NCI-H1092 (cell line): ENCODE measurements at places on chromosomes 6 and 20.
A peak's percentile ranks its signal among the peaks of the same experiment; 100 is the strongest.

- no peak for DNase-seq
Measured at GRCh38 chr6:23016696-23017095, 447.3 kb downstream of the HDGFL1 start.

GRCh38 chr20:36744764-36745191 lies 1.1 kb downstream of the NDRG3 start:
- DNase-seq = no peak

GRCh38 chr20:61850926-61851900 lies 214.5 kb downstream of the TAF4 start:
- no peak for DNase-seq

DNA sequence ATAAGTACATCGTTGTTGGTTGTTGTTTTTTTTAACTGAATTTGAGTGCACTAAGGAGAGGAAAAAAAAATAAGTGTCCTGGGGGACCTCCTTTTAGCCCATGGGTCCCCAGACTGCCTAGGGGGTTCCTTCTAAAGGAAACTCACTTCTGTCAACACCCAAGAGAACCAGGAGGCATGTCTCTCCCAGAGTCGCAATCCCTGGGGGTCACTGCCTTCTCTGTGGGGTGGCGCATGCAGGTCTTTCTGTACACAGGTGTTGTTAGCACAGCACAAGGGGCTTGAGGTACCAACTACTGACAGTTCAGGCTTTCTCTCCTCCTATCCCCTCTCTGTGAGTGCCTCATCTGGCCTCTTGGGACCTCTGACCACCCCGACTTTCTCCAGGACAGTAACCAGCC lies 7.3 kb upstream of the ARMC2 start:
- no peak for DNase-seq

DNA sequence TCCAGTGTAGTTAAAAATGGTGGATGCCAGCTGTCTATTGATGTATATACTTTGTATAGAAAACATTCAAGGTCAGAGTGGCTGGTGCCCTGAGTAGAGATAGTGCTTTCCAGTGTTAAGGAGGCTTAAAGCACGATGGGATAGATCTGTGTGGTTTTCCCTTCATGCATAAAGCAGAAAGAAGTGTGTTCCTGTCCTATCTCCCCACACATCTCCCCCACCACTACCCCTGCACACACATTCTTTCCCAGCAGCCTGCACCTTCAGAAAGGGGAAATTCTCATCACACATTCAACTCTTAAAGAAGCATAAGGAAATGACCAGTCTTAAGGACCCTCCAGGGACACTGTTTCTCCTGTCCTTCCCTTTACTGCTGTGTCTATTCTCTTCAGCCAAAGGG lies 221.7 kb upstream of the TAB2 start:
- no peak for DNase-seq

GRCh38 chr20:62083312-62083711 lies 17.6 kb upstream of the TAF4 start:
- DNase-seq = no peak

- no peak for DNase-seq
Measured at GRCh38 chr20:38477747-38478146, 5.1 kb downstream of the RALGAPB start.

GRCh38 chr6:138349891-138350290 lies 27.8 kb upstream of the SMIM28 start:
- DNase-seq = no peak

- DNase-seq = no peak
Measured at GRCh38 chr6:145600299-145600698, 135.0 kb downstream of the EPM2A start.

GRCh38 chr6:69624944-69625343 lies 171.9 kb downstream of the LMBRD1 start:
- no peak for DNase-seq

DNA sequence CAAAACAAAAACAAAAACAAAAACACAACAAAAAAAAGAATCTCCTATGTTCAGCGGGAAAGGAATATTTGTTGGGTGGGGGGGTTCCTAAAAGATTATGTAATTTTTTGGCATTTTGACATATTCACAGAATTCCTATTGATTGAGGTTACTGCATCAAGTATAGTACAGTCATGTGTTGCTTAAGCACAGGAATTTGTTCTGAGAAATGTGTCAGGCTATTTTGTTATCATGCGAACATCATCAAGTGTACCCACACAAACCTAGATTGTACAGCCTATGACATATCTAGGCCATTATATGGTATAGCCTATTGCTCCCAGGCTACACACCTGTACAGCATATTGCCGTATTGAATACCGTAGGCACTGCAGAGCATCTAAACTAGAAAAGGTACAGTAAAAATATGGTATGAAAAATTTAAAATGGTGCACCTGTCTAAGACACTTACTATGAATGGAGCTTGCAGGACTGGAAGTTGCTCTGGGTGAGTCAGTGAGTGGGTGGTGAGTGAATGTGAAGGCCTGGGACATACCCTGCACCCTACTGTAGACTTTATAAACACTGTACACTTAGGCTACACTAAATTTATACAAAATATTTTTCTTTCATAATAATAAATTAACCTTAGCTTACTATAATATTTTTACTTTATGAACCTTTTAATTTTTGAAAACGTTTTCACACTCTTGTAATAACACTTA lies 110.6 kb downstream of the CDKAL1 start:
- no peak for DNase-seq

- DNase-seq = peak; percentile 13
Measured at GRCh38 chr20:1185790-1186334, 1.1 kb upstream of the TMEM74B start.

GRCh38 chr20:17909869-17910321 lies 58.7 kb downstream of the SNX5 start:
- DNase-seq = no peak

GRCh38 chr6:45454008-45454911 lies 76.5 kb upstream of the SUPT3H start:
- DNase-seq = no peak

GRCh38 chr6:45681860-45682511 lies 304.3 kb upstream of the SUPT3H start:
- no peak for DNase-seq

GRCh38 chr6:105920071-105920470 lies 166.1 kb upstream of the PRDM1 start:
- no peak for DNase-seq

- no peak for DNase-seq
Measured at GRCh38 chr6:17525637-17526036, 74.5 kb upstream of the FAM8A1 start.

DNA sequence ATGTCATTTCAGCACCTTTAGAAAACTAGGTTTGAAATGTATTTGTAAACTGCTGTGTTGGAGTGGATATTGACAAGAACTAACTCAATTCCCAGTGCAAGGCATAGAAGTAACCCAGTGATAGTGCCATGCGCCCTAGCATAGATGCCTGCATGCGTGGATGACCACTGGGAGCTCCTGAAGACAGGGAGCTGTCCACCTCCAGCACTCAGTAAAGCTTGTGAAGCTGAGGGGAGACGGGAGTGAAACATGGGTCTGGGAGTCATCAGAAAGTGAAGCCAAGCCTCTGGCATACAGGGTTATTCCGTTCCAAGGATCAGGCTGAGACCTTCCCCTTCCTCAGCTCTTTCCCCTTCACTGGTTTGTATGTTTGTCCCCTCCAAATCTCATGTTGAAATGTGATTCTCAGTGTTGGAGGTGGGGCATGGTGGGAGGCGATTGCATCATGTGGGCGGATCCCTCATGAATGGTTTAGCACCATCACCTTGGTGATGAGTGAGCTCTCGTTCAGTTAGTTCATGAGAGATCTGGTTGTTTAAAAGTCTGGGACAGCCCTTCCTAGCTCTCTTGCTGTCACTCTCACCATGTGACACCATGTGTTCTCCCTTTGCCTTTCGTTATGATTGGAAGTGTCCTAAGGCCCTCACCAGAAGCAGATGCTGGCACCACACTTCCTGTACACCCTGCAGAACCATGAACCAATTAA lies 146.5 kb upstream of the FERMT1 start:
- DNase-seq = no peak

- no peak for DNase-seq
Measured at GRCh38 chr20:11193241-11193640, 519.4 kb upstream of the JAG1 start.

DNA sequence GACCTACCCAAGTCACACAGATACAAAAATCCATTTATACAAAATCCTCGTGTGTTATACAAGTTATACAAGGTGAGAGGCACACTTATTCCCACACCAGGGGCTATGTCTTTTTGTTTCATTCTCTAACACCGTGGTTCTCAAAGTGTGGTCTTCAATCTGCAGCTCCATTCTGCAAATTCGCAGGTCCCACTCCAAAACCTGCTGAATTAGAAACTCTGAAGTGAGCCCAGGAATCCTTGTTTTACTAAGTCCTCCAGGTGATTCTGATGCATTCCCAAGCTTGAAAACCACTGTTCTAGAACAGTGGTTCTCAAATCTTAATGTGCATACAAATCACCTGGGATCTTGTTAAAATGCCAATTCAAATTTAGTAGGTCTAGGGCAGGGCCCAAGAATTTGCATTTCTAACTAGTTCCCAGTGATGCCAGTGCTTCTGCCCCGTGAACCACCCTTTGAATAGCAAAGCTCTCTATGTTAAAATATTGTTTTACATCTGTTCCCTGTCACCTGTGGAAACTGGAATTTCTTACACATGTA lies 35.1 kb downstream of the LRFN2 start:
- DNase-seq = no peak

DNA sequence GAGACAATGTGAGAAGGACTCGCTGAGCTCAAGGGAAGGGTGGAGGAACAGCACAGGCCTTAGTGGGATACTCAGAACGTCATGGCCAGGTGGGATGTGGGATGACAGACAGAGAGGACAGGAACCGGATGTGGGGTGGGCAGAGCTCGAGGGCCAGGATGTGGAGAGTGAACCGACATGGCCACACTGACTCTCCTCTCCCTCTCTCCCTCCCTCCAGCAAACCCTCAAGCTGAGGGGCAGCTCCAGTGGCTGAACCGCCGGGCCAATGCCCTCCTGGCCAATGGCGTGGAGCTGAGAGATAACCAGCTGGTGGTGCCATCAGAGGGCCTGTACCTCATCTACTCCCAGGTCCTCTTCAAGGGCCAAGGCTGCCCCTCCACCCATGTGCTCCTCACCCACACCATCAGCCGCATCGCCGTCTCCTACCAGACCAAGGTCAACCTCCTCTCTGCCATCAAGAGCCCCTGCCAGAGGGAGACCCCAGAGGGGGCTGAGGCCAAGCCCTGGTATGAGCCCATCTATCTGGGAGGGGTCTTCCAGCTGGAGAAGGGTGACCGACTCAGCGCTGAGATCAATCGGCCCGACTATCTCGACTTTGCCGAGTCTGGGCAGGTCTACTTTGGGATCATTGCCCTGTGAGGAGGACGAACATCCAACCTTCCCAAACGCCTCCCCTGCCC lies 1.7 kb downstream of the TNF start:
- no peak for DNase-seq

DNA sequence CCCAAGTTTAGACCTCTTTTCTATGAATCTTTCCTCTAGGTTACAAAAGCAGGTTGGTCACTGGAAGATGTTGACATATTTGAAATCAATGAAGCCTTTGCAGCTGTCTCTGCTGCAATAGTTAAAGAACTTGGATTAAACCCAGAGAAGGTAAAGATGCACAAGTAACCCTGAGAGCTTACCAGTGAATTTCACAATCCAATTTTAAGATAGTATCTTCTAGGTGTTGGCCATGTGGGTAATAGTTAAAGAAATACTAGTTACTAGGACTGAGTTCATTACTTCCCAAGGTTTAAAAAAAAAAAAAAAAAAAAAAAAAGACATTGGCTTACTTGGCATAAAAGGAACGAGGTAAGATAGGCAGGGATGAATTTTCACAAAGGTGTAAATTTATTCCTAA lies 11.3 kb downstream of the TCP1 start:
- DNase-seq = no peak

DNA sequence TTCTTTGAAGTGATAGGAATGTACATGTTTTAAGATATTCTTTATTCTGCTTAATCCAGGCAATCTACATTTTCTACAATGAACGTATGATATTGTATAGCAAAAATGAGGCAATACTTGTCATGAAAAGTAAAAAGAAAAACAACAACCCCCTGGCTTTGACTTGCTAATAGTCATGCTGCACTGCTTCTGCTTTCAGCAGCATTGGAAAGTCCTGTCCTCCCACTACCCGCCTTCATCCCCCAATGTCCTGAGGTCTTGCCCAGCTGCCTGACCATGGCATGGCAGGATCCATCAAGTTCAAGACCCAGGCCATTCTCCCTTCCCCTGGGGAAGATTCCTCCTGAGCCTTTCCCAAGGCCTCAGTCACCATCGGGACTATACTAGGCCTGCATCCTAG lies 156.5 kb downstream of the SH3BGRL2 start:
- DNase-seq = no peak

DNA sequence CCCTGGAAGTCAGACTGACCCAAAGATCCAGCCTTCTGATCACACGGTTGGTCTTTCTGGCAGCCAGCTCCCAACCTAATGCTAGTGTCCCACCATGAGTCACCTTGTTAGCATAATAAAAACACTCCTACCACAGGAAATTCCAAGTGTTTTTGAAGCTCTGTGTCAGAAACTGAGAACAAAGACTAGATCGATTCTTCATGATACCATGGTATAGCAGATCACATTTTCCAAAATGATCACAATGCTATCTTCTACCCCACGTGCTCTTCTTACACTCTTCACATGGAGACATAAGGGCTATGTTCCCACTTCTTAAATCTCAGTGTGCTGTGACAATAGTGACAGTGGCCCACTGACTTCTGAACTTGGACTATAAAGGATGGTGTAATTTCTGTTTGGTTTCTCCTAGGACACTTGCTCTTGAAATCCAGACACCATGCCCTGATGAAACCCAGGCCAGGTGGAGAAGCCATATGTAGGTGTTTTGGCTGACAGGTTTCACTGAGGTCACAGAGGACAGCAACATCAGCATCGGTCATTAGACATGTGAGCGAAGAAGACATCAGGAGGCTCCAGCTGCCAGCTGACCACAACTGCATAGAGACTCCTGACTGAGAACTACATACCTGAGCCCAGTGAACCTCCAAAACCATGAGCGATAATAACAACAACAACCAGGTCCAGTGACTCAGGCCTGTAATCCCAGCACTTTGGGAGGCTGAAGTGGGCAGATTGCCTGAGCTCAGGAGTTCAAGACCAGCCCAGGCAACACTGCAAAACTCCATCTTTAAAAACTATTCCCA lies 57.5 kb downstream of the MKKS start:
- DNase-seq = no peak

DNA sequence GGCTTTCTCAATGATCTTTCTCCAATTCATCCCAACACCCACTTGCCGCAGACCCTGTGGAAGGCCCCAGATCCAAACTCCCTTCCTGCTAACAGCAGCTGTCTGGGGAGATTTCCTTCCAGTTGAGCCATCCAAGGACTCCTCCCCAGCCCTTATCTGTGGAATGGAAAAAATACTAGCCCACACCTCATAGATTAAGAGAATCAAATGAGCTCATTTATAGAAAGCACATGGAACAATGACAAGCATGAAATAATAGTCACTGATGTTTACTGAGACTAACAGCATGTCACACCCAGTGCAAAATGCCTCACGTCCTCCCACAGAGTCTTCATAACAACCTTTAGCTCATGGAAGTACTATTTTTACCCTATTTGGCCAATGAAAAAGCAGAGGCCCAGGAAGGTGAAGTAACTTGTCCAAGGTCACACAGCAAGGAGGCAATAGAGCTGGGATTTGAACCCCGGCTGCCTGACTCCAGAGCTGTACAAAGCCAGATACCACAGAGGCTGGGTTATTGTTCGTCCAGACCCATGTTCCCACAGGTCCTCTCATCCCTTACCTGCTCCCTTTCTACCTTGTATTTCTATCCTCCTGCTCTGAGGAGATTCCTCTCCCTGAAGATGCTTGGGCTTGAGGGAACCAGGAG lies 23.4 kb upstream of the PTGIS start:
- DNase-seq = no peak
